ENCODE measurements at places on chromosomes 11 and 22.

DNA sequence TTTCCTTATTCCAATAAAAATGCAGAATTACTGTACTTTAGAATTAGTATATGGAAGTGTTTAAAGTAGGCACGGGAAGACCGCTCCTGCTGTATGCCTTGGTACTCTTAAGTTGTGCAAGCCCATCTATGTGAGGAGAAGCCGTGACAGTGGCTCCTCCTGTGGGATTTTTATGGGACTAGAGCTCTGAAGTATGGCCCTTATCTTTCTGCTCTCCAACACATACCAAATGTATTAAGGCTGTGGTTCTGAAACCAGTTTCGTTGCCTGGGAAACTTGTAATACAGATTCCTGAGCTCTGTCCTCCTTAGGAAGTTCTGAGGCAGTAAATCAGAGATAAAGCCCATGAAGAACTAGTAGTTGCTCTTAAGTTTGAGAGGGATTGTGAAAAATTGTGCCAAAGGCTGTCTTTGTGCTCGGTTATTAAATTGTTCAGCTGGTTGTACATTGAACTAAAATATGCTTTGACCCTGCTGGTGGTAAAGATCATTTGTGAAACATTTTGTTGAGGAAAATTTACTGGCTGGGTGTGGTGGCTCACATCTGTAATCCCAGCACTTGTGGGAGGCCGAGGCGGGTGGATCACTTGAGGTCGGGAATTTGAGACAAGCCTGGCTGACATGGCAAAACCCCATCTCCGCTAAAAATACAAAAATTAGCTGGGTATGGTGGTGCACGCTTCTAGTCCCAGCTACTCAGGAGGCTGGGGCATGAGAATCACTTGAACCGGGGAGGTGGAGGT, 29.3 kb downstream of the RTN3 start:
- DNase-seq = no peak

DNA sequence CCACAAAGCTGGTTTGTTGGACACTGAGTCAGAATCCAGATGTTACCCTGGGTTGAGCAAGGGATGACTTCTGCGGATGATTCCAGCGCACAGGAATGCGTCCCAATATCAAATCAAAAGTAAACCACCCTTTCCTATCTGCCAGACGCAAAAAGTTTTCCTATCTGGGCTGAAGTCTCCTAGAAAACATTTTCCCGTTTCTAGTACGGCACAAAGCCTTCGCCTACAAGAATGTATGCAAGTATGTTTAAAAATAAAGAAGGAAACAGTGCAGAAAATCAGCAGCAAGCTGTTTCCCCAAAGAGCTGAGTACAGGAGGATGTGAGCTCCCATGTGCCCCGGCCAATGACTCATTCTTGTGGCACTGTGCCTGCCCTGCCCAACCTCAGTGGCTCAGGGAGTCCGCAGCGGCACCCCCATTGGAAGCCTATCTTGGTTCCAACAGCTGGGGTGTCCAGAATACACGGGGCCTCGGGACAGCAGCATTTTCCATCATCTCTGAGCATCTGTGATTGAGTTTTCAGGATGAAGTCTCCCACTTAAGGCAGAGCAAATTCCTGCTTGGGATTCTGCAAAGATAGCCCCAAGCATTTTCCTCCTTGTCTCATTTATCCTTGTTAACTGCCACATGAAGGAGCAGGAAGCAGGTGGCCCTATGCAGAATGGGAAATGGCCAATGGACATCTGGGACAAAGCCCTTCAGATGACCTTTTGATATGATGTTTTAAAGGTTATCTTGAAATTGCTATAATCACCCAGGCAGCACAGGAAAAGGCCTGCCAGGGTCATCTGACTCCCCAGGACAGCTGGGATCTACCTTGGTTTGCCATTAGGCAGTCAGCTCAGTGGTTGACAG, 17.5 kb downstream of the KCNJ5 start:
- DNase-seq = no peak

DNA sequence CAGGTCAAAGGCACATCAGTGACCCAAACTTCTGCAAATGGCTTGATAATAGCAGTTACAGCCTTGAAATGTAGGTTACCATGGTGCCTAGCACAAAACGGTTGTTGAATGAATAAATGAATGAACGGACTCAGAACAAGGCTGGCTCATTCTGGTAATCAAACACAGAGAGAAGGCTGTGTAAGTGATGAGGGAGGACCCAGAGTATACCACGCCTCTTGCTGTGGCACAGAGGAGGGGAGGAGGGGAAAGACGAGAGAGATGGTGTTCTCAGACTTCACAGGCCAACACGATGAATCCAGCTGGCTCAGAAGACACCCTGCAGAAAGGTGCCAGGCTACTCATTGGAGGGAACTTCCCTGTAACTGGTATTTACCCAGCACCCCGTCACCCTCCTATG, 38.3 kb downstream of the PC start:
- DNase-seq = no peak

- no peak for DNase-seq
These were observed 27.5 kb downstream of the AMOTL1 start for GRCh38 chr11:94795476-94796189.

DNA sequence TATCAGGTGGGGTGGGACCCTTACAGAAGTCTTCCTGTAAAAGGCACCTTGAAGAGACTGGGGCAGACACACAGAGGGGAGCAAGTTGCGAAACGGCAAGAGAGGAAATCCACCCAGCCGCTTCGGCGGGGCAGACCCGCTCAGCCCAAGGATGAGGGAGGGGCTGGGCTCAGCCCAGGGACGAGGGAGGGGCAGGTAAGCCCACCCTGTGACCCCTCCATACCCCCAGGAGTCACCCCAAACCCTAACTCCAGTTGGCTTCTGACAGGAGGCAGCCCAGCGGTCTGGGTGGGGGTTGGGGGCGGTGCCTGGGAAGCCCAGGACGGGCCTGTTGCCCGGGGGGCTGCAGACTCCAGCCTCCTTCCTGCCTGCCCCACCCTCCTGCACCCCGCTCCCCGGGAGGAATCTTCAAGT, 965 bp downstream of the OSBPL5 start:
- no peak for DNase-seq

GRCh38 chr11:119415517-119415916, 7.5 kb downstream of the THY1 start:
- DNase-seq = no peak

- DNase-seq = no peak
These were observed 114.5 kb upstream of the MTNR1B start for GRCh38 chr11:92854952-92855351.

DNA sequence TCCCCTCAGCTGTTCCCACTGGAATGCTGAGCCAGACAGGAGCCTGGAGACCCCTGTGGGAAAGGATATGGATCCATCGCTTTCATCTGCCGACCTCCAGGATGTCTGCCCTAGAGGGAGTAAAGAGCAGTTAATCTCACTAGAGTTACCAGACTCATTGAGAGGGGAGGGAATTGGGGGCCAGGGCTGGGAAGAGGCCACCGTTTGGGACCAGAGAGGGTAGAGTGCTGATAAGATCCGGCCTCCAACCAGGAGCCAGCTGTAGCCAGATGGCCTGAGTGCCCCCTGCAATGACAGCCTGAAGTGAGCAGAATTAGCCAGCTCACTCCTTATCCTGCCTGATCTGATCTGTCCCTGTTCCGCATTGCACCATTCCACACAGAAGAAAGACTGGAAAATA, 3.7 kb upstream of the APLNR start:
- DNase-seq = no peak

DNA sequence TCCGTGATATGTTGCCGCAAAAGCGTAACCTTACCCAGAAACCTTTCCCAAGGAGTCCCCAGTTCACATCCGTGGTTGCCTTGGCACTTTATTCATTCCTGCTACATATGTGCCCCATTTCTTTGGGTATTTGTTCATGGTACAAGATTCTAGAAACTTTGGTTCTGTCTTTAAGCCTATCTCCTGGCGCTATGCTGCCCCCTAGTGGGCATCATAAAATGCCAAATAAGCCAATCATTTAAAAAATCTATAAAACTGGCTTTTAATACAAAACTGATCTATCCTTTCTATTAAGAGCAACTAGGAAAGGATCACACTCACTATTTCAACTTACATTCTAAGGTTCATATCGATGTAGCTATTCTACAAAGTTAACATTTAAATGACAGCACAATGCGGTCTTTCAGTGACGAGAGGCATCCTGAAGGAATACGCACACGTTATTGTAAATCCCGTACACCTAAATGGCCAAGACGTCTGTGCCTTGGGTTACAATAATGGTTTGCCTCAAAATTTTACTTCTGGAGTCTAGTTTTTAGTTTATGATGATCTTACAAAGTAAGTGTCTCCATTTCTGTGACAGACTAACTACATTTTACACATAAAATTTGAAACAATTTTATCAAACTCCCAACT, 16.2 kb downstream of the PIWIL3 start:
- peak; percentile 14 for DNase-seq

DNA sequence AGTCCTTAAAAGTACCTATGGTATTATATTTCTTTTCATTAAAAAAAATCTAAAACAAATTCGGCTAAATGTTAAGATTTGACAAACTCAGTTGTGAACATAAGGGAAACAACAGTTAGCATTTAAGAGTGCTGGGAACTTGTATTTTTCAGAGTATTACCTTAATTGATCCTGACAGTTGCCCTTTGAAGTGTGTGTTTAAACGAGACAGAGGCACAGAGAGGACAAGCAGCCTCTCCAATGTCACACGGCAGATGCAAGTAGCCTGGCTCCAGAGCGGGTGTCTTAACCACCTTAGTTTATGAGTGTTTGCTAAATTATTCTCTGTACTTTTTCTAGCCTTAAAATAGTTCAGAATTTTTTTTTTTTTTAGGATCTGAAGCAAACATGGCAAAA, 80.9 kb downstream of the TIMP3 start:
- no peak for DNase-seq

DNA sequence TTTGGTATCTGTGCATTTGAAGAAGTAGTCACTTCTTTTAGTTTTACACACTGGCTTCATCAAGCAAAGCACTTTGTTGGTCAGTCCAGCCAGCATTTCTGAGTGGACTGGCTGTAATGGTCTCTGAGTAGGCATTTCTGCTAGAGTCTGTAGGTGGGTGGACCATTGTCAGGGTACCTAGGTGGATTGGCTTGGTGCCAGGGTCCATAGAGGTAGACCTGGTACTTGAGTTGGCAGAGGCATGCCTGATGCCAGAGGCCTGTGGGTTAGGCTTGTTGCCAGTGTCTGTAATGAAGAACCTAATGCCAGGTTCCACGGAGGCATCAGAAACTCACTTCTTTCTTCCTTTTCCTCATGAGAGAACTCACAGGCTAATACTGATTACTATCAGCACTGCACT, 157.9 kb upstream of the C11orf87 start:
- no peak for DNase-seq

DNA sequence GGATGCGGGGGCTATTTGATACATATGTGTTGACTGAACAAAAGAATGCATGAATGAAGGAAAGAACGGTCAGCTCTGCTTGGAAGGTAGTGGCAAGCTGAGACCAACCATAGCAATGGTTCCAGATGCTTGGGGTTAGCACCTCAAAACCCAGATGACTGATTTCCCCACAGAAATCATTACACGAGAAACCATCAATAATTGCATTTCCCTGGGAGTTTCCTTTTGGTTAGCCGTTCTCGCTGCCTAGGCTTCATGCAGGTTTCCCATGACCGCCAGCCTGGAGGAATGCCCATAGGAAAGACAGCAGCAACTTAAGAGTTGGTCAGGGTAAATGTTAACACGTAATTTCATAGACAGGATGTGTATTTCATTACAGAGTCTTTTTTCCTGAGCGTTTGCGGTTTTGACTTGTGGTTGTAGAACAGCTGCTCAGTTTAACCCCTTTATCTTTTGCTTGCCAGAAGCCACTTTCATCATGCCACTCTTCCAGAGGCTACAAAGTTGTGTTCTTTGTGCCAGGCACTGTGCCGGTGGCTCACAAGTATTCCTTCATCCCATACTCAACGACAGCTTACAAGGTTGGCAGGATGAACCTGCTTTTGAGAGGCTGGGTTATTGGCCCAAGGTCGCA, 2.8 kb downstream of the IL17RA start:
- no peak for DNase-seq

DNA sequence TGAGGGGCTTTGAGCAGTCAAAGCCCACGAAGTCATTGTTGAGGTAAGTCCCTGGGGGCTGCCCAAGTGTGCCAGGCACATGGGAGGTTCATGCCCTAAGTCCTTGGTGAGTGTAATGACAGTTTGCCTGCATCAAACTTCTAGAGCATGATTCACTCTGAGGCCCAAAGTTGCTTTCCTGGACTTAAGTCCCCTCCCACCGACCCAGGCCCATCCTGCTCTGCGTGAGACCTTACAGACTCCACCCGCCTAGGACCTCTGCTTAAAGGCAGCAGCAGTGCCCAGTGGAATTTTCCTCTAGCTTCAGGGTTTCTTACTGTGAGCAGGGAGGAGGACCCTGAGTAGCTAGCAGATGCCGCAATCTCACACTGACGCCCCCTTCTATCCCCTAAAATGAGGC, 5.7 kb upstream of the PVALB start:
- DNase-seq = no peak

- no peak for DNase-seq
These were observed 60.0 kb downstream of the DKK3 start for GRCh38 chr11:11948242-11948947.

DNA sequence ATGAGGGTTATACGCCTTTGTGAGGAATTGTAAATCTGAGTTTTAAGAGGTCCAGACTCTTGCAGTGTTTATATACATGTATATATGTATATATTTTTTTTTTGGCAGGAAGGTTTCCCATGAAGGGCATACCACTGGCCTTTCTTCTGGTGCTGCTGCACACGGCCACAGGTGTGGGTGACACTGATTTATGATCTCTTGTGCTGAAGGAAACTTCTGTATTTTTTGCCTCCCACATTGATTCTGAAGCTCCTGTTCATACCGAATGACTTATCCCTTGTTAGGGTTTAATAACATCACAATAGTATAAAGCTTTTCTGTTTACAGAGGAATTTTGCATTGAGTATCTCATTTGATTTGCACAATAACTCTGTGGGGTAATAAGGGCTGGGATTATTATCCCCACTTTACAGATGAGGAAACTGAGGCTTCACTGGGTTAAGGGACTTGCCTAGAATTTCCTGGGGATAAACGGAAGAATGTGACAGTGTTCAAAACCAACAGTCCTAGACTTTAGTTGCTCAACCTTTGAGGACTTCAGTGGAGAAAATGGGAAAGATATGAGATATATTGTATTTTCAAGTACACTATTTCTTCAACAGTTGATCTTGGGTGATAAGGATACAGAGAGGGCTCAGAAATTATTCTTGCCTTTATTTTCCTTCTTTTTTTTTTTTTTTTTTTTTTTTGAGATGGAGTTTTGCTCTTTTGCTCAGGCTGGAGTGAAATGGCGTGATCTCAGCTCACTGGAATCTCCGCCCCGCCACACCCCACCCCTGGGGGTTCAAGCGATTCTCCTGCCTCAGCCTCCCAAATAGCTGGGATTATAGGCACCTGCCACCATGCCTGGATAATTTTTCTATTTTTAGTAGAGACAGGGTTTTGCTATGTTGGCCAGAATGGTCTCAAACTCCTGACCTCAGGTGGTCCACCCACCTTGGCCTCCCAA, 70.1 kb downstream of the MICAL2 start:
- no peak for DNase-seq

GRCh38 chr11:1326435-1327063, 17.1 kb upstream of the TOLLIP start:
- no peak for DNase-seq

DNA sequence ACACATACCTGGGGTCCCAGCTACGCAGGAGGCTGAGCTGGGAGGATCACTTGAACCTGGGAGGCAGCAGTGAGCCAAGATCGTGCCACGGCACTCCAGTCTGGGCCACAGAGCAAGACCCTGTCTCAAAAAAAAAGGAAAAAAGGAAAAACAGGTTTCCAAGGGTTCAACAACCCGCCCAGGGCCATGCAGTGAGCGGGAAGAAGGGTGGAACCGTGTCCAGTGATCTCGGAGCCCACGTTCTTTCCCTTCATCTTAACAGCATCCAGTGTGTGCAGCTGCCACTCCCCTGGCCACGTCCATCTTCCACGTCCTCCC, 14.9 kb upstream of the LRP5 start:
- no peak for DNase-seq

- DNase-seq = no peak
These were observed 25.5 kb downstream of the FAM118A start for GRCh38 chr22:45335021-45335818.
